Left ventricle myocardium inferior (tissue), 1 donor: ENCODE measurements at places on chromosomes 4 and X. TPM values are rescaled to one million over a fixed set of nuclear protein-coding genes. Genes with fewer than 3 reads are reported as not detected.

Gene EREG
- total RNA-seq: not detected

Gene OTC
- total RNA-seq: 0.58 TPM

Gene ASB12
- total RNA-seq: 4.3 TPM

Gene PPP2R3B
- 170 TPM for total RNA-seq

Gene PHEX
- 0.03 TPM for total RNA-seq
